ENCODE measurements at places on chromosomes 16 and 17.

DNA sequence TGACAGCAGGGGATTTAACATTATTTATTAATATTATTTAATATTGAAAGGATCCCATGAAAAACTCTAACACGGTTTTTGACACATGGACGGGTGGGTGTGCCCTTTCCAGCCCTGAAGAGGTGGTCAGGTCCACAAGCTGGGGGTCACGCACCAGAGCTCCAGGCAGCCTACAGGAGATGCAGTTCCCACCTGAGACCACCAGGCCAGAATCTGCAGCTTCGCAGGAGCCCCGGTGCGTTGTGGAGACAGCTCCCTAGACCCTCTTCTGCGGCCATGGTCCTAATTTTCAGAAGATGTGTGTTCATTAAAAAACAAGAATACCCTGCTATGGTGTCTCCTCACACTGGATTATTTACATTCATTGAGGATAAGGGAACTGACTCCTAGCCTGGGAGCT, 331.1 kb downstream of the C16orf95 start:
- no peak for DNase-seq

DNA sequence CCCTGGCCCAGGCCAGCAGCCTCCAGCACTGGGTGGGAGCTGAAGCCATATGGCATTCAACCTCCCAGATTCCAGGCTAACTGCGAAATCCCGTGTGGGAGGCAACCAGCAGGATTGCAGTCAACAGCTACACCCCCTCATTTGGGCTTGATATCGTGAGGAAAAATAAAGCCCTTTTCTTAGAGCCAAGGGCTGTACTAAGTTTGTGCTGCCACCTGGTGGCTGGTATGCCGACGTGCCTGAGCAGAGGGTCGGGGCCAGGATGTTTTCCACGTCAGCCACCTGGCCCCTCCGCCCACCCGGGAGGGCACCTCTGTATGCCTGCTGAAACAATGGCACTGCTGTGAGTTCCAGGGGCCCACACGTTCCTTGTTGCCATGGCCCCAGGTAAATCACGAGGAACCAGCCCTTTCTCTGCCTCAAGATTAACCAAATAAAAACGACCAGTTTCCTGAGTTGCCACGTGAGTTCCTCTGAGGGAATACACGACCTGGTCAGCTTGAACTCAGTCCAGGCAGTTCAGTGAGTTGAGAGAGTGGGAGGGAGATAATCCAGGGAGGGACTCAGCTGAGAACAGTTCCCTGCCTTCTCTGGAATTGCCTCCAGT, 9.0 kb downstream of the TMEM98 start:
- peak; percentile 19 for DNase-seq

DNA sequence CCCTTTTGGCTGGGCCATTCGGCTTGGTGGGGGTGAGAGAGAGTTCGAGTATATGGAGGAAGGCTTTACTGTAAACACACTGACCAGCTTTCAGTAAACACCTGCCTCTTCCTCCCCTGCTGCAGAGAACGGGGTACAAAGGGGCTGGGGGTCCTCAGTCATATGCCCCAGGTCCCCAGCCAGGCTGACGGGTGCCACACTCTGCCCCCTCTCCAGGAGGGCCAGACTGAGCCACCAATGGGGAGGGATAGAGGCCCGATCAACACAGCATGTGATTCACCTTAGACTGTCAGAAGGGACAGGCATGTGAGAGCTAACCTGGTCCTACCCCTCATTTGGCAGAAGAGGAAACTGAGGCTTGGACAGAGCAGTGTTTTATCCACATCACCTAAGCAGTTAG, 13.0 kb downstream of the NHERF1 start:
- DNase-seq, result no peak

DNA sequence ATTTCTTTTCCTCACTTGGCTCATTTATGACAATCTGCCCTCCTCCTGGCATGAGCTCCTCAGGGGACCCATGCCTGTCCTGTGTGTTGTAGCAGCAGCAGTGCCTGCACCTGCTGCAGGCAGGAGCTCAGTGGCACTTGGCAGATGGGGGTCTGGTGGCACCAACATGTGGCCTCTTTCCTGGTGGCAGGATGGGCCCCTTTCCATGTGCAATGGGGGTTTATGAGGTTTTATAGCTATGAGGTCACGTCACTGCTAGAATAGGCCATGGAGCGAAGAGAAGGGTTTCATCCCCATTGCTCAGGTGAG, 7.0 kb downstream of the ADCY7 start:
- DNase-seq, result no peak

- DNase-seq, result no peak
Observed at GRCh38 chr16:25034911-25035310, 19.7 kb upstream of the ARHGAP17 start.

DNA sequence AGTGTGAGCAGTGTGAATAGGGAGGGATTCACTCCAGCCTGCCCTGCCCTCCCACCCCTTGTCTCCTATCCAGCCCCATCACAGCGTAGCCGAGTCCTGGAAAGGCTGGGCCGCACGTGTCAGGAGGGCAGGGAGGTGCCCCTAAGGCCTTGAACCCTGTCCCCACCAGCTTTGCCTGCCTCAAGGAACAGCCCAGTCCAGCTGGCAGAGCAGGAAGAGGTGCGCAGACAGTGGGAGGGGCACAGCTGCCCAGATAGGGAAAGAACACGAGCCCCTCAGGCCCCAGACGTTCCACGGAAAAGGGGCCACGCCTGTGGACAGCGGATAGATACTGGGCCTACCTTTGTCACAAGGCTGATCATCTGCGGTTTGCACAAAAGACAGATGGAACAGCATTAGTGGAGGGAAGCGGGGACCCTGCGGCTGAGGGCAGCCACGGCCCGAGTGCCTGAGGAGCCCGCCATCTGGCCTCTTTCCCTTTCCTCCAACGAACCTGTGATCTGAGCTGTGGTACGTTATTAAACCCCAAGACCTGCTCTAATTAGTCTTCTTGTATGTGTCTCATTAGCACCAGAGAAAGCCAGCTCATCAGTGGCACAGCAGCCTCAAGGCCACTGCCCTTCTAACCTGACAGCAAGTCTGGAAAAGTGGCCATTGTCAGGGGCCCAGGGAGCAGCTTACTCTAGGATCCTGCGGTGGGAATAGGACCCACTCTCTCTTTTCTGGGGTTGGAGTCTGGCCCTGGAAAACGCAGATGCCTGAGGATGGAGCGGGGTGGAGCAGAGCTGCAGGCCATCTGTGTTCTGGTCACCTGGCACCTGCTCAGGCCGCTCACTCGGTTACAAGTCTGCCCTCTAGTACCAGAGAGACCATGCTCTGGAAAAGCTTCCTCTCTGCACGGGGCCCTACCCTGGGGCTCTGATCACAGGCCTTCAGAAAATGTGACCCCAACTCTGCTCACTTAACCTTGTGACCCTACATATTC, 16.3 kb downstream of the MPP3 start:
- DNase-seq, result no peak

DNA sequence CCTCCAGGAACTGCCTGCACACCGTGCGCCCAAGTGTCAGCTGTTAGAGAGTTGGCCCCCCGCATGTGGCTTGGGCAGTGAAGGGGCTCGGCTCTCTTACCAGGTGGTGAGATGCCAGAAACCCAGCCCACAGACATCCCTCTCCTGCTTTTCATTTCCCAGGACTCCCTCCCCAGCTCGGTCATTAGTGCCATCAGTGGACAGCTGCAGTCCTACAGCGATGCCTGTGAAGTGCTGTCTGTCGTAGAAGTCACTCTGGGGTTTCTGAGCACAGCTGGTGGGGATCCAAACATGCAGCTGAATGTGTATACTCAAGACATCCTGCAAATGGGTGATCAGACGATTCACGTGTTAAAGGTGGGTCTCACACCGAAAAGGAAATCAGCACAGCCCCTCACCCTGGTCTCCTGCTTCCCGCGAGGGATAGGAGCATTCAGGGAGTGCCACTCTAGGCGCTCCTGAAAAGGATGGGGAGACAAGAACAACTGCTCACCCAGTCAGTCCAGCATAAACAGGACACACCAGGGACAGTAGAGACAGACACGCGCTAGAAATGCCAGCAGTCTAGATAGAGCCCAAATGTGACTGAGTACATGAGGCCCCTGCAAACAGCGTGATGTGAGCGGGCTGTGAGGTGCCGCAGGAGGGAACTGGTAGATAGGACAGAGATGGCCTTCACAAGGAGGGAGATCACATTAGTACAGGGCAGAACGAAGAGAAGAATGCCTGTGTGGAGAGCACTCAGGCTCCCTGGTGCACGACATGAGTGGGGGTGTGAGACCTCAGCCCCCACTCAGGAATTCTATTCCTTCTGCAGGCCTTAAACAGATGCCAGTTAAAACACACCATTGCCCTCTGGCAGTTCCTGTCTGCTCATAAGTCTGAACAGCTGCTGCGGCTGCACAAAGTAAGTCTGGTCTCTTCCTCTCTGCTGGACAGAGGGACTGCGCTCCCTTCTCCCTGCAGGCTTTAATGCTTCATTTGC, 25.7 kb upstream of the ENDOV start:
- no peak for DNase-seq

GRCh38 chr17:78147315-78147998, 1.3 kb downstream of the C17orf99 start:
- no peak for DNase-seq

Measured in SHP77 (cell line).